Osteocyte (in vitro differentiated cells): ENCODE measurements at places on chromosomes 11 and 22.

- DNase-seq = no peak
- peaks cover 22% of the 10 kb centered on the region for H3K4me1 ChIP-seq
- H3K36me3 ChIP-seq = peaks cover 7% of the 10 kb centered on the region
These were observed 67.3 kb upstream of the GRK3 start for GRCh38 chr22:25497181-25497641.

DNA sequence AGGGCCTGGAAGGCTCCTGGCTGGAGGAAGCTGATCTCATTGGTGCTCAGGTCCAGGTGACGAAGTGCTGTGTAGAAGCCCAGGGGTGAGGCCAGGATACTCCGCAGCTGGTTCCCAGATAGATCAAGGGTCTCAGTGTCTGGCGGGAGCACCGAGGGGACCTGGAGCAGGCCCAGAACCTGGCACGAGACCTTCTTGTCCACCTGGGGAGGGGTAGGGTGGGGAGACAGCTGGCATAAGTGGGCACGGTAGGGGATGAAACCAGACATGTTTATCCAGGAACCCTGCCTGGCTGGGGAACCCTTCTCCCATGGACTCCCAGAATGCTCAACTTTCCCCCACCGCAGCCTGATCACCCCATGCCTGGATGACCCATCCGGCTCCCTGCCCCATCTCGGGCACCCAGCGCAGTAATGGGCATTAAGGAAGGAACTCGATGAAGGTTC lies 9.2 kb downstream of the LRRC32 start:
- DNase-seq = no peak
- H3K27ac ChIP-seq = peak overlapping the region; percentile 47
- H3K27me3 ChIP-seq = no peaks in the 10 kb centered on the region
- no peak overlapping the region for H3K4me3 ChIP-seq

DNA sequence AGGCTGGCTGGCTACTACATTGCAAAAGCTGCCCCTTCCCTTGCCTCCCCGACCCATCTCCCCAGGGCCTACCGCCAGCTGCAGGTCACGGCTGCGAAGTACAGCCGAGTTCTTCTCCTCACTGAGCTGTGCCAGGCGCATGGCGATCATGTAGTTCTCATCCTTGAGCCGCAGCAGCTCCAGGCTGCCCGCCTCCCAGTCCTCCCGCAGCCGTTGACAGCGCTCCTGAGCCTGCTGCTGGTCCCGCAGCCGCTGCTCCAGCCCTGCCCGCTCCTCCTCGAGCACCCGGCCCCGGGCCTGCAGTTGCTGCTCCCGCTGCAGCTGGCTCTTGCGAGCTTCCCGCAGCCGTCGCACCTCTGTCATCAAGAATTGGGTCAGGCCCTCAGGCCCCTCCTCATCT lies 3.3 kb downstream of the CARD10 start:
- peaks cover 20% of the 10 kb centered on the region for H3K36me3 ChIP-seq
- H3K4me1 ChIP-seq = peaks cover 69% of the 10 kb centered on the region
- no peaks in the 10 kb centered on the region for H3K27me3 ChIP-seq
- DNase-seq = no peak

DNA sequence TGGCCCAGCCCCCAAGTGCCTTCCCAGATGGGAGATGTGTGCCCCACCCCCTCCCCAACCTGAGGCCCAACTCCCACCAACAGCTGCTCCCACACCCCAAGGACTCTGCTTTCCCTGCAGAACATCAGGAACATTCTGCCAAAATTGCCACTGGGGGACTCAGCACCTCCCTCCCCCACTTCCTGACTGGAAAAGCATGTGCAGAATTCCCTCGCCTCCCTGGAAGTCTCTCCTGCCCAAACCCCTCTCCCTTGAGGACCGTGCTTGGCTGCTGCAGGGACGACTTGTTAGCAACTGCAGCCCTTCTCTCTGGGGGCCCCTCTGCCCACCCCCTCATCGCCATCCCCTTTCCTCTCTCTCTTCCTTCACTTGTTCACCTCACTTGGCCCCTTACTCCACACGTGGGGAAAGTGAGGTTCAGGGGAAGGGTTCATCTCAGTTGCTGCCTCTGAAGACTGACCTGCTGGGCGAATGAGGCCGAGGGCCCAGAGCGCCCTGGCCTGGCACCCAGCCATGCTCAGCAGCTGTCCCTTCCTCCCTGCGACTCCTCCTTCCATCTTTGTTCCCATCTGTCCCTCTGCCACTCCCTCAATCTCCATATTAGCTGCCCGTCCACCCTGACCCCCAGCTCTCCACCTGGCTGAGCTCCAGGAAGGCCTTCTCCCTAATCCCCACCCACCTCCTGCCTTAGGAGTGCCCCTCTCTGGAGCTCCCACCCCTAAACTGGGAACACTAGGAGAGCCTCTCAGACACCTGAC lies 105.1 kb downstream of the CHST1 start:
- no peaks in the 10 kb centered on the region for H3K4me1 ChIP-seq
- DNase-seq = no peak
- no peak overlapping the region for H3K27ac ChIP-seq
- H3K27me3 ChIP-seq = peaks cover 8% of the 10 kb centered on the region
- H3K4me3 ChIP-seq = no peak overlapping the region

DNA sequence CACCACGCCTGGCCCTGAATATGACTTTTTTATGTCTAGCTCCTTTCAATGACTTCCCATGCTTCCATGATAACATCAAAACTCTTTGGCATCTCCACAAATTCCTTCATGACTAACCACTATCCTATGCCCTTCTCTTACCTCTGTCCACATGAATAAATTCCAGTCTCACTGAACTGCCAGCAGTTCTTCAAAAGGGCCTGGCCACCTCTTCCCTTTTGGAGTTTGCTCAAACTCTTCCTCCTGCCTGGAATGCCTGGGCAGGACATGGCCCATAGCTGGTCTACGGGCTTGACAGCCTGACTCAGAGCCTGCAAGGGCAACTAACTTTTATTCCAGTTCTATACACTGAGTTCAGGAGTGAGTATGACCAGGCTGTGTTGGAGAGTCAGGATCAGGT lies 41.8 kb upstream of the ZBTB16 start:
- no peaks in the 10 kb centered on the region for H3K36me3 ChIP-seq
- no peak for DNase-seq
- H3K4me3 ChIP-seq = no peak overlapping the region

DNA sequence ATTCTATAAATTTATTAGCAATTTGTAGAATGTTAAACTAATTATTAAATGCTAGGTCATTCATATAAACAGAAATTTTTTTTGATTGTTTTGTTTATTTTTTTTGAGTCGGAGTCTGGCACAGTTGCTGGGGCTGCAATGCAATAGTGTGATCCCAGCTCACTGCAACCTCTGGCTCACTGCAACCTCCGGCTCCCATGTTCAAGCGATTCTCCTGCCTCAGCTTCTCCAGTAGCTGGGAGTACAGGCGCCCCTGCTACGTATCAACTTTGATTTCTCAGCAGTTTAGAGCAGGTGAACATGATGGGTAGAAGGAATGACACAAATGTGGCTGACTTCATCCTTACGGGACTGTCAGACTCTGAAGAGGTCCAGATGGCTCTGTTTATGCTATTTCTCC lies at the start of gene OR8H3:
Gene OR8H3 (plus strand): TSS at position 301 of the 400 bp plus-strand sequence. CDS start 0 bp downstream, at position 301.
- H3K27me3 ChIP-seq = no peaks in the 10 kb centered on the region
- H3K27ac ChIP-seq = no peak within 1 kb of the TSS
- no peaks in the 10 kb centered on the region for H3K36me3 ChIP-seq
- no peaks in the 10 kb centered on the region for H3K4me1 ChIP-seq
- no peak within 1 kb of the TSS for H3K4me3 ChIP-seq
- DNase-seq = no peak

DNA sequence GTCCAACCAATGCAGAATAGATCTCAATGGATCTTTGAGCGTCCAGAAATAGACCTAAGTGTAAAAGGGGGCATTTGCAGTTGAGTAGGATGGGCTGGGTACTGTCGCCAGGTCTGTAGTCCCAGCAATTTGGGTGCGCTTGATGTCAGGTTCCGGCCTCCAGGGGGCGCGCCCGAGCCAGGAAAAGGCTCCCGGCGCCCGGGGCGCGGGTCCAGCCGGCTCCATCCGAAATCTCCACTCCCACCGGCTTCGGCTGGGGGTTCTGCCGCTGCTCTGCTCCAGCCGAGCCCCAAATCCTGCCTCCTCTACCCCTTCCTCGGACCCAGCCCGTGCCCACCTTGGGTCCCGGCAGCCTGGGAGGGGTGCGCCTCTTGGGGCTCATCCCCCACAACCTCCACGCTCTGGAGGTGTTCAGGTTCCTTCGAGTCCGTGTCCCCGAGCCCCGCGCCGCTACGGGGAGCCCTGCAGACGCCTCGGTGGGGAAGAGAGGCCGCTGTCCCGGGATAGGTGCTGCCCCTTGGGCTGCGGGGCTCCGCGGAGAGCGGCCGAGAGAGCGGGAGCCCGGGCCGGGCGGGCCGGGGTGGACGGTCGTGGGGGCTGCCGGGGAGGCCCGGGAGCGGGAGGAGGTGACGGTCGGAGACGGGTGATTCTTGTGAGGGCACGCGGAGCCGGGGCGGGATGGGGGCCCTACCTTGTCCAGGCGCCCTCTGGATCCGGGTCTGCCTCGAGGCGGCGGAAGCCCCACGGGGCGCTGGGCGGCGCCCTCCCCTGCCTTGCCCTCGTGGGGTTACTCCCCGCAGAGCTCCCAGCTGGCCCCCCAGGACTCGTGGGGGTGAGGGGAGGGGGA lies 13.0 kb upstream of the CYB5R3 start:
- peaks cover 8% of the 10 kb centered on the region for H3K4me1 ChIP-seq
- peak overlapping the region; percentile 62 for H3K4me3 ChIP-seq
- H3K36me3 ChIP-seq = no peaks in the 10 kb centered on the region

DNA sequence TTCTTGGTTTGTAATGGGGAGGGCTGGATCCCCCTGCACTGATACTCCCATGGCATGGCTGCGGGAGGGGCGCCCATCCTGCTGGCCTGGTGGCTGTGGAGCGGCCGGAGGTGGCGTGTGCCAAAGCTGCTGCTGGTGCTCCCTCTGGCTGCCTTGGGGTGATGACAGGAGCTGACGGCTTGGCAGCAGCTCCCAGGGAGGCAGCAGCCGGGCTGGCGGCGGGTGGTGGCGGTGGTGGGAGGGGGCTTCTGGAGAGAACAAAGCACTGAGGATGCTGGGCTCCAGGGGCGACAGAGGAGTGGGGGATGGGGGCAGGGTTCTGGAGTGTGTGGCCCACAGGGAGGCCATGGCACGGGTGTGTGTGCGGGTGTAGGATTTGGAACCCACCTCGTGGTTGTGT lies 11.4 kb upstream of the MPPED1 start:
- H3K27ac ChIP-seq = no peak overlapping the region
- DNase-seq = no peak
- no peaks in the 10 kb centered on the region for H3K4me1 ChIP-seq
- H3K27me3 ChIP-seq = no peaks in the 10 kb centered on the region
- no peaks in the 10 kb centered on the region for H3K36me3 ChIP-seq

DNA sequence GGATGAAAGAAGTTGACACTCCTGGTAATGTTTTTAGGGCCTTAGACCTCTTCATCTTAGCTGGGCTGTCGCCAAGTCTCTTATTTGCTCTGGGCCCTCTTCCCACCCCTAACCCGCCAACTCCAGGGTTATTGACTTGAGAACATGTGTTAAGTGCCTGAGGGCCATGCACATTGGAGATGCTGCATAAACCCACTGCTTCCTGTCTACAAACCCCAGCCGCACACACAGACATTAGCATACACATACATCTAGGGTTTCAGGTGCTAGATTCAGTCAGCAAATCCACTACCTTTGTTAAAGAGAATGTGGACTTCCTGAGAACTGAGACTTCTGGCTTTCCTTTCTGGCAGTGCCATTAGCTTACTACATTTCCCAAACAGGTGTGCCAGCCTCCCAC lies 817 bp downstream of the PANX3 start:
- no peak overlapping the region for H3K4me3 ChIP-seq
- no peak overlapping the region for H3K27ac ChIP-seq
- H3K4me1 ChIP-seq = no peaks in the 10 kb centered on the region
- no peak for DNase-seq
- no peaks in the 10 kb centered on the region for H3K36me3 ChIP-seq
- peaks cover 33% of the 10 kb centered on the region for H3K27me3 ChIP-seq

DNA sequence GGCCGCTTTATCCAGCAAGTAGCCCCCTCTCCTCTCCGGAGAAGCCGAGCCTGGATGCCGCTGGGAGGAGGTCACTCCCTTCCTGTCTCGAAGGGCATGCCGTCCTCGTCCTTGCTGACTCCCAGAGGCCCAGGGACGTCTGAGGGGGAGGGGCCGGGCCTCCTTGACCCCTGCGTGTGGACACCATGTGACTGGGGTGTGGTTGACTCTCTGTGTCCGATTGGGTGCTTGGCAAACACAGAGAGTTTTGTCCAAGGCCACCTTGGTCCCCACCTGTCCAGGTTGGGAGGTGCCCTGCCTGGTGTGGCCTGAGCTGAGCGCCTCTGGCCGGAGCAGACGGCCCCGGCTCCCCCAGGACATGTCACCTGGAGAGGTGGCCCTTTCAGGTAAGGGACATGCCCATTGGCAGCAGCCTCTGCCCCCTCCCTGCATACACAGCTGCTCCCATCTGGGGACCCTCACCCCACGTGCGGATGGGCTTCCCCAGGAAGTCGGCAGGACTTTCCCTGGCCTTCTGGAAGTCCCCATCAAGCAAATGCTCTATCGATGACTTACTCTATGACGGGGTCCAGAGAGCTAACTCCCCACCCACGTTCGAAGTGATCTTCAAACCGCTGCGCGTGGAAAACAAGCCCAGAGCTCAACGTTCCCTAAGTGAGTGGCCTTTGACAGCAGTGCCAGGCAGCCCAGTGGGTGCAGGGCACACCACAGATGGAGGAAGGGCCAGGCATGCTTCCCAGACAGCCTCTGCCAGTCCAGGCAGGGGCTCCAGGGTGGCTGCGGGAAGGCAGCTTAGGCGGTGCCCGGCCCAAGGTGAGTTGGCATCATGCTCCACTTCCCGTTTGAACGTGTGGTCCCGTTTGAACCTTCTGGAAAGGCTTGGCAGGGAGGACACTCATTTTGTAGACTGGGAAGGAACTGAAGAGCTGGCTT lies at the start of gene SMIM38:
Gene SMIM38 (plus strand): TSS at position 634 of the 933 bp plus-strand sequence. CDS start 1,912 bp downstream, outside the sequence.
- H3K4me3 ChIP-seq = no peak within 1 kb of the TSS
- peak within 1 kb of the TSS; percentile 68 for H3K27ac ChIP-seq
- peaks cover 31% of the 10 kb centered on the region for H3K4me1 ChIP-seq
- no peaks in the 10 kb centered on the region for H3K36me3 ChIP-seq
- no peak for DNase-seq

DNA sequence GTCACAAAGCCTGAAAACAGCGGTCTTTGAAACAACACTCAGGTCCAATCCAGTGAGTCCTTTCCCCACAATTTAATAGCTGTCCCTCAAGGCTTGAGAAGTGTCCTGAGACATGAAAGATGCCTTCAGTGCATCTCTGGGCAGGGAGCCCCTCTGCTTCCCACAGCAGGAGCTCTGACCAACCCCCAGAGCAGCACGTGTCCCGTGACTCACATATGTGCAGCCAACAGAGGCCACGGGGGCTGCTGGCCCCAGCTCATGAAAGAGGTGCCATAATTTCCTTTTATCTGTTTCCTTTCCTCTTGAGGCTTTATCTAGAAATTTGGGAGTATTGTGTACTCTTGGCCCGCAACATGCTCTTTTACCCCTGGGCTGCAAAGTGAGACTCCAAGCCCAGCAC lies 33.2 kb upstream of the LMO1 start:
- peak; percentile 57 for DNase-seq
- peaks cover 2% of the 10 kb centered on the region for H3K27me3 ChIP-seq
- no peak overlapping the region for H3K27ac ChIP-seq
- no peaks in the 10 kb centered on the region for H3K4me1 ChIP-seq

DNA sequence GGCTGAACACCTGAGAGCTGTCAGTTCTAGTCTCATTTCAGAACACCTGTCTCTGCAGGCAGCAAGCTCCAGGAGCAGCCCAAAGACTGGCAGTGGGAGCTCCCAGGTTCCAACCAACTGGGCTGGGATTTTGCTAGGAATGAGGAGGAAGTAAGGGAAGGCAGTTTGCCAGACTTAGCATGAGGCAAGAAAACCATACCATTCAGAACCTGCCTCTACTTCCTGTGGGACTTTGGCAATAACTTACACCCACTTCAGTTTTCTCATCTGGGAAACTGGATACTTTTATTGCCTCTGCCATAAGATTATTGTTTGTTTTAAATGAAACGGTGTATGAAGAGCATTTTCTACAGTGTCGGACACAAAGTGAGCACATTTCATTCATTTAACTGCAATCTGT lies 363.7 kb upstream of the ISX start:
- no peaks in the 10 kb centered on the region for H3K27me3 ChIP-seq
- no peaks in the 10 kb centered on the region for H3K4me1 ChIP-seq
- H3K36me3 ChIP-seq = no peaks in the 10 kb centered on the region
- no peak for DNase-seq
- H3K4me3 ChIP-seq = no peak overlapping the region
